ENCODE measurements at places on chromosomes 6 and 20.

DNA sequence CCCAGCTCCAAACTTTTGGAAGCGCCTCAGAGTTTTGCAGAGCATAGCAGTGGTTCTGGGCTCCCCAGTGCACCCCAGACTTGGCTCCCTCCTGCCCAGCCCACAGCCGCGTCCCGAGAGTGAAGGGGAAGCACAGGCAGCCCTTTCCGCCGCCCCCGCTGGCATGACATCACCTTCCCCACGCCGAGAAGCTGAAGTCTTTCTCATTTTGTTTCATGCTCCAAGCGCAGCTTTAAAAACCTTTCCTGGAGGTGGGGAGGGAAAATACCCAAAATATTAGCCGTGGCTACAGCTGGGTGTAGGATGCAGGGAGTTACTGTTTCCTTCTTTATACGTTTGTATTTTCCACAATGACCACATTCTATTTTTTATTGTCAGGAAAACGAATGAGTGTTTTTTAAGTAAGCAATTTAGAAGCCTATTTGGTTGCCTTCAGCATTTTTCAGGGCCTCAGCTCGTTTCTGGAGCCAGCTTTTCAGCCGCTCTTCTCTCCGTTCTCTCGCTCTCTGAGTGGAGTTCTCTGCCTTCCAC lies 72.9 kb downstream of the SNX5 start:
- DNase-seq = no peak

DNA sequence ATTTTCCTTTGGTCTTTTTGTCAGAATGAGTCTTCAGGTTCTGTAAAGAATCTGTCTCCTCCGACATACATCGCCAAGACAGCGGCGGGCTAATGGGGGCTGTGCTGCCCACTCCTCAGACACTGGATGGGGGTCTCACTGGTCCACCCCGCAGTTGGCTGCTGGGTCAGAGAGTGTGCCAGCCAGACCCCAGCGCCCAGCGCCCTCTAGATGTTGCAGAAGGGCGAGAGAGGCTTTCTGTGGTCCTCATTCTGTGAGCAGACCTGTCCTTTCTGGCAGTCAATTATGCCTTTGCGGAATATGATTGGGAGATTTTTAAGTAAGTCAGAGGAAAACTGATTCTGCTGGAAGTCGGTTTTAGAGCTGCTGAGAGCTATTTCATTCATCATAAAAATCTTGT lies 7.8 kb upstream of the CCR6 start:
- DNase-seq = no peak

DNA sequence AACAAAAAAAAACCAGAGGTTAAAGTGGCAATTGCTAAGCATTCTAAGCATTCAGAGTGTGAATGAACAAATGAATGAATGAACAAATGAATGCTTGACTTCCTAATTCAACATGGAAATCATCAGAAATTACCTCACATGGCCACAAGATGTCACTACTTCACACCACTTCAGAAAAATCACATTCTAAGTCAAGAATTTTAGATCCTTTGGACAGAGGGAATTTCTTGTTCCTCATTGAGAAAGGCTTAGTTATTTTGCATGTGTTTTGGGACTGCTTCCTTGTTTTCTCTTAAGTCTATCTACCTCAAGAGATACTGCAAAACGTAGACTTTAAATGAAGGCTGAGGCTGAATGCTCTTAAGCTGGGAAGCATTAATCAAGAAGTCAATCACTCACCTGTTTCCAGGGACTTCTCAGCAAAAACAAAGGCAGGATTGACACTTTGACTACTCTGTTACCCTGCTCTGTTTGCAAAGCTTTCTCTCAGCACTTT lies 120.2 kb downstream of the MBOAT1 start:
- DNase-seq = peak; percentile 27

DNA sequence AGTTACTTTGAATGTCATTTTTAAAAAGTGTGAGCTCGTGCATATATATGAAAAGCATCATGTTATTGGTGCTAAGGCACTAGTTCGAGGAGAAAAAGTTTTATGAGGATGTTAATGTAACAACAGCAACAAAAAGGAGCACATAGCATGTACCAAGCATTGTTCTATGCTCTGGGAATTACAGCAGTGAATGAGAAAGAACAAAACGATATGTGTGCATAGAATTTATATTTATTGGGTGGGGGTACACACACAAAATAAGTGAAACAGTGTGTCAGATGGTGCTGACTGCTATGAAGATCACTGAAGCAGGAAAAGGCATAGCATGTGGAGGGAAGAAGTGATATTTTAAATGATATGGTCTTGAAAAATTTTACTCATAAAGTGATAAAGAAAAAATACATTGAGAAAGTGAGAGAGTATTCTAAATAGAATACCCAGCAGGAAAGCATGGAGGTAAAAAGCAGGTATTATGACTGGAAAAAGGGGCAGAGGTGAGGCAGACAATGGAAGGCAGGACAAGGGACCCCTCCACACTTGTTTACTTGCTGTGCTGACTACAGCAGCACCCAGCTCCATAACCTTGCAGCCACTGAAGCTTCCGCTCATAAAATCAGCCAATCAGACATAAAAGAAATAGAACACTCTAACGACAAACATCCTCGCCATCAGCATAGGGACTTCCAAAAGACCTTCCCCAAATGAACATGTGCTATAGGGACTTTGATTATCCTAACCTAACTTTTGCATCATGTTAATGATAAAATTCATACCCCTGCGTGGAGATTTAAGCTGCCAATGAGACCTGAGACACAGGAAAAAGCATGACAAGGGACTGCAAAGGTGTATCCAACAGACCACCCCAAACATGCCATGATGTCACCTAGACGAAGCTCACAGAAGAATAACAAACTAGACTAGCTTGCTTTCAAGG lies 119.9 kb downstream of the HFE start:
- DNase-seq = no peak

DNA sequence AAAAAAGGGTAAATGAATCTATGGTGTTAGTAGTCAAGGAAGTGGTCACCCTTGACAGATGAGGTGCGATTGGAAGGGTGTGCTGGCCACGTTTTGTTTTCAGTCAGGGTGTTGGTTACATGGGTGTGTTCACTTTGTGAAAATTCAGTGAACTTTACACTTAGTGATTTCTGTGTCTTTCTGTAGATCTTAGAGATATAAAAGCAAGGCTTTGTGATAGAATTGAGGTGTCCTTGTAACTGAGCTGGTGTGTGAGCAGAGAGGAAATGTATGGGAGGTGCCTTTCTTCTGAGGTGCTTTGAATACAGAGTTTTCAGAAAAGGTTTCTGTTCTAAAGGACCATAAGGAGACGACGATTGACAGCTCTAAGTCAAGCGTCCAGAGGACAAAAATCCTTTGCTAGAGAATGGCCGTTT lies 90.5 kb downstream of the SAMD3 start:
- DNase-seq = peak; percentile 79

DNA sequence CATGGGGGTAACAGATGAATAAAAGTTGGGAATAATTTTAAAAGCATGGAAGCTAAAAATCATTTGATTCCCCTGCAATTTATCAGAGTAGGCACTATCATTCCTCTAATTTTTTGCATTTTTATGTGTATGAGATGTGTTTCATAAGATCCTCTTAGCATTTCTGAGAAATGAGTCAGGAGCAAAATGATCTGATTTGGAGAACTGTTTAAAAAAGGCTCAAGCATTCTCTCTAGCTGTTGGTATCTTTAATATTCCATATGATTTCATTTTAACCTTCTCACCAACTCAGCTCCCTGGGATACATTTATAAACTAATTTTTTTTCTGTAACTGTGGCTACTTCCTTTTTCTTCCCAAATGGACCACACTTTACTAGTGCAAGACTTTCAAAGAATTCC lies 60.9 kb downstream of the MCHR2 start:
- no peak for DNase-seq

- peak; percentile 21 for DNase-seq
Observed at GRCh38 chr6:33481192-33481591, 26.8 kb downstream of the ZBTB9 start.

DNA sequence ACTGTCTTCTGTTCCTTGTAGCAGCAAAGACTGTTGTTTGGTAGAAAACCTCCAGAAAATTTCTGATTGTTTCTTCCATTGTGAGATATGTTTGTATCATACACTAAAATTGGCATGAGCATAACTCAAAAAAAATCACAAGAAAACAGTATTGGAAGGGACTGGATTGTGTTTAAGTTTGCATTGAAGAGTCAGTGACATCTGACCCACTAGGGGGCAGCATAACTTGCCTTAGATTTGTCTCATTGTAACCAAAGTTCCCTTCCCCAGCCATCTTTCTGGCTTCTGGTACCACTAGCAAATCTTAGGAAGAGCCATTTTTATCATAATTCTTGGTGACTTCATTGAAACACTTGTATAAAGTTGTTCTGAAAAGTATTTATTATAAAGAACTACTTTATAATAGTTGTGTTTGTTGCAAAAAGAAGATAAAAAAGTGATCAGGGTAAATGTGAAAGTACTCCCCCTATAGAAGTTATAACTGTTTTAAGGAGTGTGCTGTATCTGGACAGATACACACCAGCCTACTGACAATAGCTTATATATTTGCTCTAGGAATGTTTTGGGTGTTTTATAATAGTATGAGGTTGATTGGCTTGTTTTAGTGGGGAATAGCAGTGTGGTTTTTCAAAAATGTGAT lies 7.7 kb downstream of the CSTF1 start:
- DNase-seq = peak; percentile 81

DNA sequence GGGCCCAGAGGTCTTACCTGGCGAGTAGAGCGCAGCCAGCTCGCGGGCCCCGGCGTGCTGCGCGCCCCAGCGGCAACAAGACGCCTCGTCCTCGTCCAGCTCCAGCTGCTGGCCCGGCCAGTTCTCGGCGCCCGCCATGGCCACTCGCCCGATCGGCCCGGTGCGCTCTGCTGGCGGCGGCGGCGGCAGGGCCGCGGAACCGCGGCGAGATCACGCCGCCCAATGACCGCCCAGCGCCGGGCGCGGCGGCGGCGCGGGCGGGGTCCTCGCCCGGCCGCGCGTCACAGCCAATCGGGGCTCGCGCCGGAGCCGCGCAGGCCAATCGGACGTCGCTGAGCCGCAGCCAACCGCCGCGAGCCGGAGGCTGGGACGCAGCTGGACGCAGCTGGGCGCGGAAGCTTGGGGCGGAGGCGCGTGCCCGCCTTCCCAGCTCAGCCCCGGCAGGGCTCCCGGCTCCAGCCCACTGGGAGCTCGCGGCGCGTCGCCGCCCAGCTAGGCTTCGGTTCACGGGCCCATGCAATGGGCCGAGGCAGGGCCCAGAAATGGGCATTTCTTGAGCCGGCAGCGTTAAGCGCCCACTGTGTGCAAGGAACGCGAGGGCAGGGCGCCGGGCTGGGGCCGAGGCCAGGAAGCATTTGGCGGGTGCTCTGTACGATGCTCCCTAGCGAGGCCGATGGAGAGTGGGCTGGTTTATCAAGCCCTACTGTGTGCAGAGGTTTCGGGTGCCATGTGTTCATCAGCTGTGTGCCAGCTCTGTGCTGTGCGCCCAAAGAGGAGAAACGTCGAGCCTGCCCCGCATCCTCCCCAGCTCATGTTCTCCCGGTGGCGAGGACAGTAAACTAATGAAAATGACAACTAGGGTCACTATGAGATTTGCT lies at the start of gene PEDS1:
Gene PEDS1, minus strand, starts transcription at position 224 of the 878 bp plus-strand sequence. Its CDS starts 86 bp downstream, at position 138.
- peak; percentile 84 for DNase-seq

DNA sequence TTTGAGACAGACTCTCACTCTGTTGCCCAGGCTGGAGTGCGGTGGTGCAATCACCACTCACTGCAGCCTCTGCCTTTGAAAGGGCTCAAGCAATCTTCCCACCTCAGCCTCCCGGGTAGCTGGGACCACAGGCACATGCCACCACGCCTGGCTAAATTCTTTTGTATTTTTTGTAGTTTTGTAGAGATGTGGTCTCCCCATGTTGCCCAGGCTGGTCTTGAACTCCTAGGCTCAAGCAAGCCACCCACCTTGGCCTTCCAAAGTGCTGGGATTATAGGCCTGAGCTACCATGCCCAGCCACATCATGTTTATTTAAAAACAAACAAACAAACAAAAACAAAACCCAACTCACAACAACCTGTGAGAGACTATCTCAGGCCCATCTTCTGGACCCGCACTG lies 29.7 kb upstream of the APCDD1L start:
- no peak for DNase-seq

GRCh38 chr6:144460327-144461095 lies 175.4 kb downstream of the UTRN start:
- DNase-seq = peak; percentile 36

- peak; percentile 11 for DNase-seq
Observed at GRCh38 chr6:127518710-127519468, at the start of gene MTCL3. Gene MTCL3 (minus strand): TSS chr6:127519335.

- no peak for DNase-seq
Observed at GRCh38 chr6:39289490-39289889, 24.7 kb downstream of the KCNK17 start.

GRCh38 chr6:164379795-164380194 lies 929.6 kb downstream of the C6orf118 start:
- DNase-seq = no peak

GRCh38 chr20:4613184-4613583 lies 108.5 kb upstream of the PRND start:
- no peak for DNase-seq

DNA sequence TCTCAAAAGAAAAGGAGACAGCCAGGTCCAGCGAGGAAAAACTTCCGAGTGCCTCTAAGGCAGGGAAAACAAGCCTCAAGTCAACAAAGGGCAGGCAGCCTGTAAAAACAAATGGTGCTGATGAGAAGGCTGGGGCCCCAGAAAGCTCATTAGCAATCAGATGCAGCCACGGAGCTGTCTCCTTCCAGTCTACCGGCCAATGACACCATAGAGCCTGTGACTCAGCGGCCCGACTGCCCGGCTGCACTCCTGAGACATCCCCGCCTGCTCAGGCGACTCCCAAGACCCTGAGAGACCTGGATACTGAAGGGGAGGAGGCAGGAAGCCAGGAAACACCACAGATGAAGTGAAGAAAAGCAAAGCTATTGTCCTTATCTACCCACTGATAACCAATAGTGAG lies 120.1 kb upstream of the HDDC2 start:
- DNase-seq = no peak
